ENCODE measurements at places on chromosomes 3 and 15.

DNA sequence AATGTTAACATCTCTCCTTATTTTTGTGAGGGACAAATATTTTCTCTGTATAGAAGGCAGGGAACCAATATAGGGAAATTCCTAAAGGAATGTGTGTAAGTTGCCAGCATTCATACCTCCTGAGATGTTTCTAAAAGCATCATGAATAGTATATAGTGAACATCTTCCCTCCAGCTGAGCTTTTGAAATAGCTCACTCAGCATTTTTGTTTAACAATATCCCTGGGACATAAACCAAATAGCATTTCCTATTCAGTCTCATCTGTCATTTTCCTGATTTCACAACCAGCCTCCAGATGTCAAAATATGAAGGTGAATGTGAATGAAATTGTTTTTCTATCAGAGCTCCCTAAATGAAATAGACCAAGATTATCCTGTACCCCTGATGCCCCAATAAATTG is 137.2 kb downstream of the PPM1L start:
- DNase-seq: no peak

- no peak for DNase-seq
These were observed 99.8 kb downstream of the KCNH8 start for GRCh38 chr3:19248143-19248542.

- no peak for DNase-seq
These were observed 18.7 kb downstream of the UQCC5 start for GRCh38 chr3:52555056-52555455.

- no peak for DNase-seq
These were observed 1.6 kb upstream of the WDR82 start for GRCh38 chr3:52280050-52280461.

DNA sequence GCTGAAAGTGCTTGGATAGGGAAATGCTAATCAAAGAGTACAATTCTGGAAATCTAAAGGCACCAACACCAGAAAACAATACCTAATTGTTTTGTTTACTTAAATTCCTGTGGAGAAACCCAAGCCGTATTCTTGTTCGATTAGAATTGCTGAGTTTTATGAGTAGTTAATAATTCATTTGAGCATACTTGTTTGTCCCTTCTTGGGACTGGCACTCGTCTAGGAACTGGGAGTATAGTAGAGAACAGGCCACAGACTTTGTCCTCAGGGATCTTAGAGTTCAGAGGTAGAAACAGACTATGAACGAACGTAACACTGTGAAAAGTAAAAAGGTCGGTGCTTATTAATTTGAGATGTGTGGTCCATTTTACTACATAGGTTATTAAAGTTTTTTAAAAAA is 39.4 kb downstream of the ZPLD1 start:
- DNase-seq: no peak

GRCh38 chr3:44186111-44186672 is 55.5 kb upstream of the TOPAZ1 start:
- DNase-seq: no peak
